ENCODE measurements at places on chromosomes 13 and 19. TPM values are rescaled to one million over a fixed set of nuclear protein-coding genes. Genes with fewer than 3 reads are reported as not detected.

Gene TJP3
- 20.0 TPM for total RNA-seq

Gene MISP
- 20.8 TPM for total RNA-seq

Gene ZNF418
- total RNA-seq, result 24.6 TPM

Gene IGSF23
- 0.93 TPM for total RNA-seq

Gene ARL11
- total RNA-seq, result not detected

Gene ICAM1
- 3.6 TPM for total RNA-seq

Gene ATP4B
- 26.7 TPM for total RNA-seq

Gene KIR2DL3
- not detected for total RNA-seq

Gene KLHL1
- 0.14 TPM for total RNA-seq

Gene ZNF534
- not detected for total RNA-seq

Gene TMEM272
- 0.63 TPM for total RNA-seq

Gene ZNF784
- total RNA-seq, result 9.4 TPM

Gene ZNF14
- 8.5 TPM for total RNA-seq

DNA sequence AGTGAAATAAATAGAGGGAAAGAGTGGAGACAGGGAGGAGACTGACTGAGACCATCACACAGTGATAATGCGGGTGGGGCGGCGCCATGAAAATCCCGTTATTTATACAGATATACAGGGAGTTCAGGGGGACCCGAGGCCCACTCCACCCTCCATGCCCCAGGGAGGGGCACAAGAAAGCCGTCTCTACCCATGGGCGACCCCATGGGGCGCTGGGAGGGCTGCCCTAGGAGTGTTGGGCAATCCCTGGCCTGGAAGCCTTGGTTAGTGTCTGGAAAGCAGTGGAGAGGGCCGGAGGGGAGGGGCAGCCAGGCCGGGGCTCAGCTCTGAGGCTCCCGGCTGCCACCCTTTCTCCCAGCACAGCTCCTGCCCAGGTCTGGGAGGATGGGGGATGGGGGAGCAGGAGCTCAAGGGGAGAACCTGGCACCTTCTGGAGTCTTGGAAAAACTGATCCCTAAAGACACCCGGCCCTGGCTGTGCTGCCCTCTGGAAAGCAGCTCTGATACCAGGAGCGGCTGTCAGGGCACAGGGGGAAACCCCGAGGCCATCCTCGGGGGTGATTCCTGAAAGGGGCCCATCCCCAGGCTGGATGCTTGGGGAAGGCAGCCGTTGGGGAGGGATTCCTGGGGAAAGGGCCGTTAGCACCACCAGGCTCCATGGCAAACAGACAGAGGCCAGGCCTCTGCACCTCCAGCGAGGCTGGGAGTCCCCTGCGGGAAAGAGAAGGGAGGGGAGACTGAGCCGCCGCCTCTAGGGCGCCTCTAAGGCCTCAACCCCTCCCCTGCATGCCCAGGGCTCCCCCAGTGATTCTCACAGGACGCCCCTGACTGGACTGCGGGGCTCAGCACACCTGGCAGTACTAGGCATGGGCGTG, 3.0 kb upstream of the PRKD2 start:
- H3K36me3 ChIP-seq, result peaks cover 4% of the 10 kb centered on the region
- H3K4me1 ChIP-seq, result peaks cover 6% of the 10 kb centered on the region
- no peak overlapping the region for H3K4me3 ChIP-seq
- H3K27me3 ChIP-seq, result no peaks in the 10 kb centered on the region
- peak overlapping the region; percentile 9 for H3K27ac ChIP-seq
- no peak for DNase-seq

- no peak overlapping the region for H3K4me3 ChIP-seq
- no peak for DNase-seq
- H3K36me3 ChIP-seq, result no peaks in the 10 kb centered on the region
- H3K27ac ChIP-seq, result no peak overlapping the region
- H3K4me1 ChIP-seq, result peaks cover 18% of the 10 kb centered on the region
- H3K27me3 ChIP-seq, result peaks cover 15% of the 10 kb centered on the region
These were observed 27.7 kb downstream of the TMEM161A start for GRCh38 chr19:19110410-19111135.

GRCh38 chr13:110403721-110404120, 96.6 kb downstream of the COL4A2 start:
- peaks cover 17% of the 10 kb centered on the region for H3K36me3 ChIP-seq
- no peaks in the 10 kb centered on the region for H3K27me3 ChIP-seq
- no peak overlapping the region for H3K27ac ChIP-seq

DNA sequence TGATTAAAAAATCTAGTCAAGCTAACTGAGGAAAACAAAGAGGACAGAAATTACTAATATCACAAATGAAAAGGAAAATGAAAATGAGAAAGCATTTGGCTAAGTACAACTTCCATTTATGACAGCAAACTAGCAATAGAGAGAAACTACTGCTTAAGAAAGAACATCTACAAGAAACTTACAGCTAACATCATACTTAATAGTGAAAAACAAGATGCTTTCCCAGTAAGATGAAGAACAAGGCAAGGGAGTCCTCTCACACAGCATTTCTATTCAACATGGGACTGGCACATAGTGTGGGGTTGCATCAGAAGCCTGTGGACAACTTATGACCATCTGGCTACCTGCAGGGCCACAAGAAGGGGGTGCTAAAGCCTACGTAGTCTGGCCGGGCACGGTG, 39.3 kb downstream of the ZNF44 start:
- no peak for DNase-seq
- H3K36me3 ChIP-seq, result peaks cover 6% of the 10 kb centered on the region
- no peak overlapping the region for H3K4me3 ChIP-seq
- H3K27me3 ChIP-seq, result no peaks in the 10 kb centered on the region

DNA sequence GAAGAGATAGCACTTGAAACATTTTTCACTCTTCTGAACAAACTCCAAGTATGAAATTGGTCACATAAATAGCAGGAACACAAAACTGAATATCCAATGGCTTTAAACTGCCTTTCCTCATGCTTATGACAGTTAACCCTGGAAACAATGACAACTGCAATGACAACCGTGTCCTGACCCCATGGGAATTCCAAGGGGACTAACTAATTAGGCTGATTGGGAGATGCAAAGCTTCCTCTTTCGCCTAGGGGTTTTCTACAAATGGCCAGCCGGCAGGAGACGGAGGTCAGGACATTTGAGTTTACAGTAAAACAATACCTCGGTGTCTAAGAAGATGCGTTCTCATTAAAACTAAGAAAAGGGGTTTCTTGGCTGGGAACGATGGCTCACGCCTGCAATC, 53.0 kb upstream of the URAD start:
- H3K27ac ChIP-seq, result no peak overlapping the region
- no peaks in the 10 kb centered on the region for H3K4me1 ChIP-seq
- no peak for DNase-seq
- H3K36me3 ChIP-seq, result no peaks in the 10 kb centered on the region
- no peak overlapping the region for H3K4me3 ChIP-seq
- peaks cover 29% of the 10 kb centered on the region for H3K27me3 ChIP-seq

DNA sequence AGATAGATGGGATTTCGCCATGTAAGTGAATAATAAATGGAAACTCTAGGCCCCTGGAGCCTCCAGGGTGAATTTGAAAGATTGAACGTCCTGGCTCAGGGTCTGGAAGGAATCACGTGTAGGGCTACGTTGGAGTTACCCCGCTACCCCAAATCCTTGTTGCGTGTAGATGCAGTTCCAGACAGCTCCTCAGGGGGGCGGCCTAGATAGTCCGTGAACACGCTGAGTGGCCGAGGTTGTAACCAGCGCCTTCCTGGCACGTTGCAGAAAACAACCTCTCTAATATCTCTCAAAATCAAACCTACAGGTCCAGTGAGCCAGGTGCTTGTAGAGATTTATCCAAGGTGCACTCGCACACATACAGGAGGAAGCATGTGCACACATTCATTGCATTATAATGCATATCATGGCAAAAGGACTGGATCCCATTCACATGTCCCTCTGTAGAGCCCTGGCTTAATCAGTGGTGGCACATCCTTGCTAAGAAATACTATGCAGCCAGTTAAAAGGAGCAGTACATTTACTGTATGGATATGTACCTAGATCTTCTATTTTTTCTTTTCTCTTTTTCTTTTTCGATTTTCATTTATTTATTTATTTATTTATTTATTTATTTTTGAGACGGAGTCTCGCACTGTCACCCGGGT, 2.5 kb upstream of the KEAP1 start:
- no peaks in the 10 kb centered on the region for H3K36me3 ChIP-seq
- peak overlapping the region; percentile 49 for H3K27ac ChIP-seq
- H3K4me3 ChIP-seq, result peak overlapping the region; percentile 80
- no peaks in the 10 kb centered on the region for H3K27me3 ChIP-seq
- DNase-seq, result peak; percentile 77

GRCh38 chr19:12052497-12053169, at the start of gene ZNF878:
Gene ZNF878 (minus strand): TSS chr19:12052961. CDS start chr19:12052801, 160 bp downstream.
- H3K27me3 ChIP-seq, result peaks cover 7% of the 10 kb centered on the region
- peaks cover 11% of the 10 kb centered on the region for H3K36me3 ChIP-seq
- H3K27ac ChIP-seq, result peak within 1 kb of the TSS; percentile 70
- H3K4me3 ChIP-seq, result peak within 1 kb of the TSS; percentile 95
- peaks cover 12% of the 10 kb centered on the region for H3K4me1 ChIP-seq

GRCh38 chr19:35347171-35347929, at the start of gene FFAR1:
Gene FFAR1 (plus strand): TSS chr19:35347902. CDS start chr19:35351552, 3,650 bp downstream.
- peak; percentile 36 for DNase-seq
- no peaks in the 10 kb centered on the region for H3K36me3 ChIP-seq
- peaks cover 15% of the 10 kb centered on the region for H3K27me3 ChIP-seq
- peaks cover 9% of the 10 kb centered on the region for H3K4me1 ChIP-seq

DNA sequence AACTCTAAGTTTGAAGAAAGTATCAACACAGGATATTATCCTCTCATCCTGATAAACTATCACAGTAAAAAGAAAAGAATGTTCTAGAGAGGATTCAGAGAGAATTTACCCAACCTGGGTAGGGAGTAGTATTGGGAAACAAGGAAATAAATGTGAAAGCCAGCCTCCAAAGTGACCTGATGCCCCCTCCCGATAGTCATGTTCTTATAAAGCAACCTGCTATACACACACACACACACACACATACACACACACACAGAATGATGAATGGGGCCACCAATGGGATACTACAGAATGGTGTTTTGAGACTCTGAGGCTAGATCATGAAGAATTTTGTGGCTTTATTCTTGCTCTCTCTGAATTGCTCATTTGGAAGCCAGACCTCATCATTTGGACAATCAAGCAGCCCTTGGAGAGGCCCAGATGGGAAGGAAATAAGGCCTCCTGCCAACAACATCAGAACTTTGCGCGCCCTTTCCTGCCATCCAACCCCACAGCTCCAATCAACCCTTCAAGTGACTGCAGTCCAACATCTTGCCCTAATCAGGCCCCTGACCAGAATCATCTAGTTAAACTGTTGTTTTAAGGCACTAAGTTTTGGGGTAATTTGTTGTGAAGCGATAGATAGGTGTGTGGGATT, 807.9 kb upstream of the ARGLU1 start:
- H3K27me3 ChIP-seq, result peaks cover 3% of the 10 kb centered on the region
- DNase-seq, result no peak
- no peak overlapping the region for H3K4me3 ChIP-seq
- H3K4me1 ChIP-seq, result peaks cover 25% of the 10 kb centered on the region
- no peak overlapping the region for H3K27ac ChIP-seq

DNA sequence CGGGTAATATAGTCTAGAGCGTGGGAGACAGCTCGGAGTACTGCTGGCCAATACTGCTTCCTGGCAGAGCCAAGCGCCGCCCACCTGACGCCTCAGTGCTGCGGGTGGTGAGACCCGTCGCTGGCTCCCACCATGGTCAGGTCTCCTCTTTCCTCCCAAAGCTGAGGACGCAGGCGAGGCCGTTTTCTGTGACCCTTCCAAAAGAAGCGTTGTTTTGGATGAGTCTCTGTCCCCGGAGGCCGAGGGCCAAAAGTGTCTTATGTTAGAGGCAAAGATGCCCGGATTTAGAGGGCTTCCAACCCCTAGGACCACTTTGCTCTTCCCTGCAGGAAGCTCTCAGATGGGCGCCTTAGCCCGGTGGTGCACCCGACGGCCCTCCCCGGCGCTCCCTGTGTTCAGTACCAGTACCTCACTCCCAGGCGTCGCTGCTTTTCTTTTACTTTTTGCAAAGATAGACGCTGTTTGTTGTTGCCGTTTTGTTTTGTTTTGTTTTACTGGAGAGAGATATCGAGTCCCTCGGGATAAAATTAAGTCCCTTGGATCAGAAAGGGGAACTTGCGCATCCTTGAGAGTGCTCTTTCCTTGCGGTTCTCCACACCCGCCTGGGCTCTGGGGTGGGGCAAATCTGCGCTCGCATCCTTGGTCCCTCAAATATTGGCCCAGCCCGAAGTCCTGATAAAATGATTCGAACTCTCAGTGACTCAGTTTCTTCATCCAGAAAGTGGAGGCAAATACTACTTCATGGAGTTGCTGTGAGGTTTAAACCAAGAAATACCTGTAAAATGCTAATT, 7.0 kb downstream of the PDX1 start:
- peaks cover 3% of the 10 kb centered on the region for H3K36me3 ChIP-seq
- H3K4me1 ChIP-seq, result no peaks in the 10 kb centered on the region
- no peak for DNase-seq
- no peak overlapping the region for H3K27ac ChIP-seq
- peaks cover 98% of the 10 kb centered on the region for H3K27me3 ChIP-seq

DNA sequence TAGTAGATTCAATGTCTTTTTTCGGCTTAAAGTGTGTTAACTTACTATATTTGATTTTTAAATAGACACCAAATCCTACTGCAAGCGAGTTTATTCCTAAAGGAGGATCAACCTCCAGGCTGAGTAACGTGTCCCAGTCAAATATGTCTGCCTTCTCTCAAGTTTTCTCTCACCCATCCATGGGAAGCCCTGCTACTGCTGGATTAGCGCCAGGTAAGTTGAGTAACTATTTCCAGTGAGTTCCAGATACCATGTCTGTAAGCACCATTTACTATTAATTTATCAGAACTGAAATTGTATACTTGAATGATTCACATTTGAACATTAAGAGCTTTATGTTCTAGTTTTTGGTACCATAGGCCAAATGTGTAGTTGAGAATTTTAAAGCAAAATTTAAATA, 81.8 kb downstream of the PAN3 start:
- H3K27ac ChIP-seq, result no peak overlapping the region
- peaks cover 9% of the 10 kb centered on the region for H3K36me3 ChIP-seq
- no peak for DNase-seq
- no peak overlapping the region for H3K4me3 ChIP-seq
- no peaks in the 10 kb centered on the region for H3K27me3 ChIP-seq

Measured in type B pancreatic cell (in vitro differentiated cells).